GM23338 (cell line): ENCODE measurements at places on chromosomes 6 and 20. TPM values are rescaled to one million over a fixed set of nuclear protein-coding genes. Genes with fewer than 3 reads are reported as not detected.

Gene PROKR2
- polyA plus RNA-seq = 1.8 and 1.9 TPM in 2 replicates

Gene PHF3
- polyA plus RNA-seq = 28.6 and 37.1 TPM in 2 replicates

Gene ASXL1
- 10.4 and 20.8 TPM in 2 replicates for polyA plus RNA-seq

DNA sequence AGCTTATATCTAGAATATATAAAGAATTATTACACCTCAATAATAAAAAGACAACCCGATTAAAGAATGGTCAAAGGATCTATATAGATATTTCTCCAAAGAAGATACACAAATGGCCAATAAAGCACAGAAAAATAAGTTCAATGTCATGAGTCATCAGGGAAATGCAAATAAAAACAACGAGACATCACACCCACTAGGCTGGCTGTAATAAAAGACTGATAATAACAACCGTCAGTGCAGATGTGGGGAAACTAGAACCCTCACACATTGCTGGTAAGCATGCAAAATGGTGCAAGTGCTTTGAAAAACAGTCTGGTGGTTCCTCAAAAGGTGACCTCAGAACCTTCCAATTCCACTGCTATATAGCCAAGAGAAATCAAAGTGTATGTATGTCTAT lies 33.0 kb downstream of the TBX18 start:
- DNase-seq = no peak
- H3K27ac ChIP-seq = no peak overlapping the region

Gene LTA
- polyA plus RNA-seq = not detected in 2 replicates

Gene RFX6
- not detected in 2 replicates for polyA plus RNA-seq
